Ascending aorta (tissue), 2 donors: ENCODE measurements at places on chromosomes 13 and 19.

GRCh38 chr19:30286378-30286777, 85.8 kb upstream of the ZNF536 start:
- H3K27ac ChIP-seq = no peak overlapping the region
- DNase-seq = no peak
- H3K4me1 ChIP-seq = no peaks in the 10 kb centered on the region
- no peaks in the 10 kb centered on the region for H3K36me3 ChIP-seq

GRCh38 chr19:47228168-47228936, 2.6 kb downstream of the BBC3 start:
- H3K27me3 ChIP-seq = no peaks in the 10 kb centered on the region
- H3K36me3 ChIP-seq = peaks cover 15% of the 10 kb centered on the region
- peak overlapping the region; percentile 100 for H3K27ac ChIP-seq
- H3K4me3 ChIP-seq = peak overlapping the region; percentile 88
- no peak for DNase-seq

DNA sequence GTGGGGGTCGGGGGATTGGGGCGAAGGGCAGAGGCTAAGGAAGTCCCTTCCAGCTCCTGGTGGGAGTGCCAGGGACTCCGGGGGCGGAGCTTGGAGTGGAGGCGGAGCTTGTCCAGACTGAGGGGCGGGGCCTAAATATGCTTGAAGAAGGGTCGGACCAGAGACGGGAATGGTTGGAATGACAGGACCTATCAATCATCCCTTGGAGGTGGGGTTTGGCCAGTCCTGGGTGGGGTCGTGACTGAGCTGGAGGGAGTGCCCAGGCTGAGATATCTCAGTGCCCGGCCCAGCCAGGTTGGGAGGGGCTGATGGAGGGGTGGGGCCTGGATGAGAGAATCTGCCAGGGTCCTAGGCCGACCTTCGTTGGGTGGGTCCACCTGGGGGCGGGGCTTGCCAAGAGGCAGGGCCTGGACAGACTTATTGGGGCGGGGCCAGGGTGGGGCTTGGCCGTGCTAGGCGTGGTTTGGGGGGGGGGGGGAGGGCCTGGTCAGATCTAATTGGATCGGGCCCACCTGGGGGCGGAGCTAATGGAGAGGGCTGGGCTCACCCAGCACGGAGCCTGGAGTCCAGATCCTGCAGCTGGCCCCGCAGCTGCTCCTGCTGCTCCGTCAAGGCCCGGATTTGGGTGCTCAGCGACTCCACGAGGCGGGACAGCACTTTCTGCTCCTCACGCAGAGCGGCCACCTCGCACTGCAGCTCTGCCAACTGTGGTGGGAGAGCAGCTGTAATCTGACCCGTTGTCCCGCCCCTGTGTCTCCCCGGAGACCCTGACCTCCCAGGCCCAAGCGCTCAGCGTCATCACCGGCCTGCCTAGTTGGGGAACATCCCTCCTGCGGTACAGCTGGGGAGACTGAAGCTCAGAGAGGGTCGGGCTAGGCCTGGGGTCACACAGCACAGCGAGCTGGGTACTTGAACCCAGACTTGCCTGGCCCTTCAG, 2.6 kb upstream of the WIZ start:
- DNase-seq = peak; percentile 90
- peaks cover 10% of the 10 kb centered on the region for H3K27me3 ChIP-seq
- peak overlapping the region; percentile 51 for H3K4me3 ChIP-seq
- peaks cover 21% of the 10 kb centered on the region for H3K4me1 ChIP-seq
- H3K27ac ChIP-seq = peak overlapping the region; percentile 17

DNA sequence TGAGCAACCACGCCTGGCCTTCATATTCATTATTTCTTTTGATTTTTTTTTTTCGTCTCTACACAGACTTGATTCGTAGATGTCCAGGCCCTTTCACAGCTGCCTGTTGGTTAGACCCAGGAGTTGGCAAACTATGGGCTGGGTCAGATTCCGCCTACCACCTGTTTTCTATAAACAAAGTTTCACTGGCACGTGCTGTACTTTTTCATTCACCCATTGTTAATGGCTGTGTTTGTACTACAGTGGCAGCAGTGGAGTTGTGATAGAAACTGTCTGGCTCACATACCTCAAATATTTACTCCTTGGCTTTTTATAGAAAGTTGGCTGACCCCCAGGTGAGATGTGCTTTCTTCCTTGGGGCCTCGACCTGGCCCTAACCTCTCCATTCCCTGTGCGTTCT, 72.9 kb upstream of the TEX29 start:
- H3K4me1 ChIP-seq = no peaks in the 10 kb centered on the region
- no peak overlapping the region for H3K27ac ChIP-seq

DNA sequence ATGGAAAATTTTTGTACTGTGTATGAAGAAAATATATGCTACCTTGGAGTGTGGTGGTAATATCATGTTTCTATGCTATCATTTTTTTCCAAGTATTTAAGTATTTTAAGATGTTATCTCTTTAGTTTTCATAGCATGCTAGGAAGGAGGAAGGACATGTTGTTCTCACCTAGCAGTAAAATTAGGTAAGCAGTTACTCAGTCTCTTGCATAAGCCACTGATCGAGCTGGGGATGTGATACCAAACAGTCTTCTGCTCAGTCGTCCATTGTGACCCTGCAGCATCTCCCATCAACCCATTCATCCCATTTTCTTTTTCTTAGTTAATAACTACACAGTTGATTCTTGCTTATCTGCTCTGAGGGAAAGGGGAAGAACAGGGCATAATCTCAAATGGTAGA, 130.6 kb downstream of the KLF5 start:
- no peak overlapping the region for H3K27ac ChIP-seq
- H3K27me3 ChIP-seq = no peaks in the 10 kb centered on the region
- DNase-seq = no peak
- H3K4me1 ChIP-seq = no peaks in the 10 kb centered on the region
- no peak overlapping the region for H3K4me3 ChIP-seq
- H3K36me3 ChIP-seq = no peaks in the 10 kb centered on the region
